ENCODE measurements at places on chromosomes 16 and 17.

- no peak for DNase-seq
Measured at GRCh38 chr17:79798299-79799173, 1.7 kb upstream of the CBX8 start.

- DNase-seq = no peak
Measured at GRCh38 chr17:60390186-60390585, 1.7 kb downstream of the USP32 start.

GRCh38 chr16:84996365-84996764 lies 15.0 kb downstream of the ZDHHC7 start:
- no peak for DNase-seq

DNA sequence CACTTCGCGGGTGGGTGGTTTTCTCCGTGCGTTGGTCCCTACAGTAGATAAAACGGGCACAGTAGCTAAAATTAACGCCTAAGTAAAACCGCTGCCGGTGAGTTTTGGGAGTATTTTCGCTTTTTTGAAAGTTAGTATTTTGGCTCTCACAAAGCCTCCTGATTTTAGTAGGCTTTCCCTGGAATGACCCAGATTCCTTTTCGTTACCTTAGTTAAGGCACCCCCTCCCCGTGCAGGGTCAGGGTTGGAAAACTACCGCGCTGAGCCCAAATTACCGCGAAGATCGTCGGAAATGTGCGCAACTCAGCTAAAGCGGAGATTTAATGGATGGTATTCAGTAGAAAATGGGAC lies 28.3 kb upstream of the ST6GALNAC1 start:
- no peak for DNase-seq

GRCh38 chr16:7185165-7185564 lies 147.5 kb upstream of the RBFOX1 start:
- DNase-seq = no peak
